ENCODE measurements at places on chromosomes 12 and 14.
A peak's percentile ranks its signal among the peaks of the same experiment; 100 is the strongest.

GRCh38 chr12:6097411-6097810 lies 27.1 kb downstream of the VWF start:
- no peak for DNase-seq

GRCh38 chr12:53989227-53990113 lies 4.5 kb downstream of the HOXC10 start:
- no peak for DNase-seq

GRCh38 chr14:31206536-31207286 lies 882 bp downstream of the HECTD1 start:
- DNase-seq = peak; percentile 25

GRCh38 chr12:84741692-84742091 lies 170.9 kb downstream of the SLC6A15 start:
- no peak for DNase-seq

- DNase-seq = peak; percentile 80
Measured at GRCh38 chr12:40733871-40734270, 41.6 kb downstream of the CNTN1 start.

- peak; percentile 58 for DNase-seq
Measured at GRCh38 chr12:3135522-3136461, 58.6 kb downstream of the TSPAN9 start.
